Activated naive CD4-positive, alpha-beta T cell treated with anti-CD3 and anti-CD28 coated beads for 36 hours (primary cell): ENCODE measurements at places on chromosomes 2 and 18.

GRCh38 chr2:197869041-197869440 lies 64.6 kb downstream of the PLCL1 start:
- DNase-seq: no peak

DNA sequence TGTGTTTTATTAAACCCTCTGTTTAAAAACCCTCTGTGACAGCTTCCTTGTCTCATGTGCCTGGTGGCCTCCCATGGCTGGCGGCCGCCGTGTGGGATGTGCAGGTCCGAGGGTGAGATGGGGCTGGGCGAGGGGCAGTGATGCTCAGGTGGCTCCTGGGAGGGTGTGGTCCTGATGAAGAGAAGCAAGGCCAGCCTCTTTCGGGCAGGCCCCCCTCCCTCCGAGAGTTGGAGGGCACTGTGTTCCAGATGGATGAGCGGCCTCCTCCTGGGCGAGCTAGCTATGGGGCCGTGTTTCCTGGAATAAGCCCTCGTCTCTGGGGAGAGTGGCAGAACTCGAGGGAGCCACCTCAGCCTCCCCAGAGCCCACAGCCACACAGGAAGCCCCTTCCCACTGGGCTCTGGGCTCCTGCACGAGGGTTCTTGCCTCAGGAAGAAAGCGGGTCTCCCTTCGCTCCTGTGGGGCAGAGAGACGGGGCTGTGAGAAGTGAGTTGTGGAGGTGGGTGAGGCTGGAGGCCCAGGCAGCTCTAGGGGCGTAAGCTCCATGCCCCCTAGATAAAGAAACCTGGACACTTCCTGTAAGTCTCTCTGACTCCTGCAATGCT lies 72.1 kb downstream of the ASB1 start:
- DNase-seq: no peak

DNA sequence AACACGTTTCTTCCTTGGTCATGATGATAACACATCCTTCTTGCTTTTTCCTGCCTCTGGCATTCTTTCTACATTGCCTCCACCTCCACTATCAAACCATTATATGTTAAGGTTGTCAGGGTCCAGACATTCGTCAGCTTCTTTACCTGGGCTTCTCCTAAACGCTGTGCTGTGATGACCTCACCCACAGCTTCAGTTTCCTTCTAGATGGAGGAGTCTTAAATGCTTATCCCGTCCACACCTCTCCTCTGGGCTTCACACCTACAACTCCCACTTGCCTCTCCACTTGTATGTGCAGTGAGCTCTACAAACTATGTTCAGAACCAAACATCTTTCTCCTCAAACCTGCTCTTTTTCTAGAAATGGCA lies 666 bp upstream of the STAT1 start:
- DNase-seq: peak; percentile 60

DNA sequence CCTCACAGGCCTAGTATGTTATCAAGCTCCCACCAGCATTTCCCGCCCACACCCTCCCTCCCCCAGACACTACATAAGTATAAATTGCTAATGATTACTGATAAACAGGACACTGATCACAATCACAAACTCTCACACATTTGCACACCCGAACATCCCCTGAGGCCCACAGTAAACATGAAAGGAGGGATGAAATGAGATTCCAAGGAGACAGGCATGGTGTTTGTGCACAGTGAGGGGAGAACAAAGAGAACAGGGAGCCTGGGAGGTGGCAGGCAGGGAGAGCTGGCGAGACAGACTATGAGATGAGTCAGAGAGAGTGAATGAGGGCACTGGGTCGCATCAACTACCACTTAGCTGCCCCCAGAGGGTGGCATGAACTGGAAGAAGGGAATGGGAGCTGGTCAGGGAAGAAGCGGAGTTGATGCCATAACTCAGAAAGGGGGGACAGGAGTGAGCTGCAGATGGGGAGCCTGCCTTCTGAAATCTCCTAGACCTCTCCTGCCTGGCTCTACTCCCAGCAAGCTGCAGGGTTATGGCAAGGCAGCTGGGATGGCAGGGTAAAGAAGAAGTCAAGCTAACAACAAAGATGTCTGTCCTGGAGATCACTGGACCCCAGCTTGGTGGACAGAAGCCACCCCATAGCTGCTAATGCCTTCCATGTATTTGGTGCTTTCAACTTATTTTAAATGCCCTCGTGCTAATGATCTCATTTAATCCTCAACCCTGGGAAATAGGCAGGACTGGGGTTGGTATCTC lies 5.1 kb downstream of the KIF3C start:
- DNase-seq: no peak

DNA sequence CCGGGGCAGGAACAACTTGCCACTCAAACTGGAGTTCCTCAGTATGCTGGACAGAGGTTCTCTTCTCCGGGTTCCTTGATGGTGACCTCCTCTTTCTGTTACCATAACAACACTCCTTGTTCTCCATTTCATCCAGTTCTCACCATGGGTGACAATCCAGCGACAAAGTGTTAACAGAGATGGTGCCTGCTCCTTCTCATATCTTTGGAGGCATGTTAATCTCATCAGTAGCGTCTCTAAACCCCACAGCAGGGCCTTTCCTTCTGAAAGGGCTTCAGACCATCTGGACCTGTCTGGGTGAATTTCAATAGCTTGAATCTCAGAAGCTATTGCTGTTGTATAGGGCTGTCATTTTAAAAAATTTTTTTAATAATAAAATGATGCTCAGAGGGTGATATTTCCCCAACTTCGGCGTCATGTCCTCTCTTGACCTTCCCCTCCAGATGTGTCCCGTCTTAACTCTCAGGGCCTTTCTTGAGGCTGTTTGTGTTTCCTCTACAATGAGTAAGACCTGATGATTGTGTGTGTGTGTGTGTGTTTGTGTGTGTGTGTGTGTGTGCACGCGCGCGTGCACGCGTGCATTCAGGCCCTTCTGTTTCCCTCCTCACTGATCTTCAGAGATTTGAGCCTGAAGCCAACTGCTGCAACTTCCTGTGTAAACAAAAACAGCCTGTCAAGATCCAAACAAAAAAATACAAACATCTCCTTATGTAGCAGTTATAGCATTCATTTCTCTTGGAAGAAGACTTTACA lies 24.3 kb upstream of the CETN1 start:
- DNase-seq: no peak

- DNase-seq: no peak
Measured at GRCh38 chr2:178111743-178112142, 494 bp upstream of the RBM45 start.

- no peak for DNase-seq
Measured at GRCh38 chr2:191916826-191917225, 69.9 kb upstream of the CAVIN2 start.

GRCh38 chr2:234111523-234111922 lies 61.0 kb downstream of the SPP2 start:
- no peak for DNase-seq

DNA sequence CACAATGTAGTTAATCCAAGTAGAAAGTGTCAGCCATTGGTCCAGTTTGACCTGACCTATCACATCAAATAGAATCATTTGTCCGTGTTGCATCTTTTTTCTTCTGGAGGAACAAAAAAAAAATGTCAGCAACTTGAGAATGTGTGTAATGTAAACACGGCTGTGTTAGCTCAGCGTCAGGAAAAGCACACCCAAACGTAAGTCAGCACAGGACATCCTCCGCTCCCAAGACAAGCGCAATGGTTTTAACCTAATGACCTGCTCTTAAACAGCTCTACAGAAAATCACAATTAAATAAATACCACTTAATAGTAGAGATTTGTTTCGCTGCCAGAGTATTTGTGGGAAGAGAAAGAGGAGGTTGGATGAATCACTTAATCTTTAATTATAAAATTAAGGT lies 59.4 kb downstream of the OSR1 start:
- no peak for DNase-seq

- DNase-seq: no peak
Measured at GRCh38 chr18:25299426-25300300, 52.3 kb downstream of the ZNF521 start.

- no peak for DNase-seq
Measured at GRCh38 chr2:72051971-72052505, 95.6 kb downstream of the CYP26B1 start.

- DNase-seq: peak; percentile 71
Measured at GRCh38 chr2:73290049-73290839, 3.1 kb downstream of the EGR4 start.

DNA sequence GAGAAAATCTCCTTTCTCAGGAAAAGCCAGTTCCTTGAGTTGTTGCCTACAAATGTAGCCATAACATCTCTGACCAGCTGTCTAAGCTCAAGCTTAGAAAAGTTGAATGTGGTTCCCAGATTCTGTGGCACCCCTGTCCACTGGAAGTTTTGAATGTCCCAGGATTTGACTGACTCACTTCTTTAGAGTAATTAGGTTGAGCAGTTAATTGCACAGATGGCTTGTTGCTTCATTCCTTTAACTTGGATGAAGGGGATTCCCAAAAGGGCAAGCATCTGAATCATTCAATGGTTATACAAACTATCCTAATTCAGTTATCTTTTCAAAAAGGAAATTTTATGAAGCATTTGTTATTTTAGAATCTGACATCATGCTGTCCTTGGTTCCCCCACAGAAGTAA lies 374.7 kb downstream of the LNPK start:
- no peak for DNase-seq

DNA sequence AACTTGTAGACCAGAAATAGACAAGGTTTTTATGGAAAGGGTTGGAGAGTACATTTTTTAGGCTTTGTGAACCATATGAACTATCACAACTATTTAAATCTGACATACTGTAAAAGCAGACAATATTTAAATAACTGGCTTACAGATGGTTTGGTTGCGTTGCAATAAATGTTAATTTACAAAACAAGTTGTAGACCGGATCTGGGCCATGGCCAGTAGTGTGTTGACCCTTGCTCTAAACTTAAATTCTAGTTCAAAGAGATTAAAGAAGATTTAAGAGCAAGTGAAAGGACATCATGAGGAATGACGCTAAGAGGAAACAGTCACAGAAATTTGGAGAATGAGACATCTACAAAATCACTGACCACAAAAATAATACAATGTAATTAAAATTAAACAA lies 652.7 kb downstream of the DCDC2C start:
- no peak for DNase-seq

DNA sequence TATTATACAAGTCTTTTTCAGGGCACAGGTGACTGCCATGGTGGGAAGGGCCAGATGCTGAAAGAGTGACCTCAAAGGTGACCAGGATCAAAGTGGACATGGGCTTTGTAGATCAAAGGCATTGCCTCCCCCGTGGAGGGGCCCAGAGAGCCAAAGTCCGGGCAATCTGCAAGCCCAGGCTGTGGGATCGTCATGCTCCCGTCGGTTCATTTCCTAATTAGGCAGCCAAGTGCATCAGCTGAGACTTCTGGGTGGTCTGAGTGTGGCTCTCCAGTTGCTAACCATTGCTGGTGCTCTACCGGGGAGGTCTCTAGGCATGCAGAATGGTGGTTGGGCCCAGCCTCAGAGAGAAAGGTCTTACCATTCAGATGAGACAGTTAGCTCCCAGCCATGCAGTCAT lies 61.6 kb downstream of the TRIB2 start:
- no peak for DNase-seq

GRCh38 chr18:69557282-69557681 lies 156.6 kb downstream of the DOK6 start:
- DNase-seq: no peak

DNA sequence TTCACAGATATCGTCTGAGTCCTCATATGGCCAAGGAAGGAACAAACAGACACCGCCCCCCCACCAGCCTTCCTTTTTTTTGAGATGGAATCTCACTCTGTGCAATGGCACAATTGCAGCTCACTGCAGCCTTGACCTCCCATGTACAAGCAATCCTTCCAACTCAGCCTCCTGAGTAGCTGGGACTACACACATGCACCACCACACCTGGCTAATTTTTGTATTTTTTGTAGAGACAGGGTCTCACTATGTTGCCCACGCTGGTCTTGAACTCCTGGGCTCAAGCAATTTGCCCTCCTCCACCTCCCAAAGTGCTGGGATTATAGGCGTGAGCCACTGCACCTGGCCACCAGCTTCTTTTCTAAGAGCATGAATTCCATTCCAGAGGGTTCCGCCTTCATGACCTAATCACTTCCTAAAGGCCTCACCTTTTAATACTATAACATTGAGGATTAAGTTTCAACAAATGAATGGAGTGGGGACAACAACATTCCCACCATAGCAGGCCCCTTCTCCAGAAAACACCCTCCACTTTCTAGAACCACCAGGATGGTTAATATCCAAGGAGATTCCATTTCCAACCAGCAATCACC lies 2.2 kb upstream of the TMBIM1 start:
- DNase-seq: no peak

DNA sequence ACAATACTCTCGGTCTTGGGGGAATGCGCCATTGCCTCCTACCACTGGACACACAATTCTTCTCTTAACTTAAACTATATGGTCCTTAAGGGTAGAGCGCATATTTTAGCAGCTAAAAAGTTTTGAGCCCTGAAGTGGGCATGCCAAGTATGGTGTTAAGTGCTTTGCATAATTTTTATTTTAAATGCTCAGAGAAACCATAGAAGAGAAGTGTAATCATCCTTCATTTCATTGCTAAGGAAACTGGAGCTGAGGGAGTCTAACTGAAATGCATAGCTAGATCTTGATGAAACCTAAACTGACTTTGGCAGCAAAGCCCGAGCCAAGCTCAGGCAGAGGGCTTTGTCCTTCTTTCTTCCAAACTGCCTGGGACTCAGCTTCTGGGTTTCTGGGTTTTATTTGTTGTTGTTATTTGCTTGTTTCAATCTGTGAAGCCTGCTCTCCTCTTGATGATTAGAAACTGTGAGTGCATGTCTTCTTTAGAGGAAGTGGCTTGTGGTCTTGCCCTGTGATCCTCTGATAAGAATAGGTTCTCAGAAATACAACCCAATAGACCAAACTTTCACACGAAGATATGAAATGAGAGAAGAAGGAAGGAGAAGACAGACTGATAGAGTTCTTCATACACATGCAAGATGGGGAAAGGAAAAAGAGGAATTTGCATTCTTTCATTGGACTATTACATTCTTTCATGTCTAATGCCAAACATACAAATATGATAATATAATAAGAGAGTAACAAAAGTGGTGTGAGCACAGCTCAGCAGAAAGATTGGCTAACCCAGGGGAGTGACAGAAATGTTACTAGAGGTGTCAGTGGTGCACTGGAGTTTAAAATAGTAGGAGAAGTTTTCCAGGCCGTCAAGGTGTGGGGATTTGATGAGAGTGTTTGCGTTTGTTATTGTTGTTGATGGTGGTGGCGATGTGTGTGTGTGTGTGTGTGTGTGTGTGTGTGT lies 7.5 kb upstream of the RNF144A start:
- peak; percentile 64 for DNase-seq

GRCh38 chr2:212361174-212361756 lies 177.3 kb downstream of the ERBB4 start:
- no peak for DNase-seq

DNA sequence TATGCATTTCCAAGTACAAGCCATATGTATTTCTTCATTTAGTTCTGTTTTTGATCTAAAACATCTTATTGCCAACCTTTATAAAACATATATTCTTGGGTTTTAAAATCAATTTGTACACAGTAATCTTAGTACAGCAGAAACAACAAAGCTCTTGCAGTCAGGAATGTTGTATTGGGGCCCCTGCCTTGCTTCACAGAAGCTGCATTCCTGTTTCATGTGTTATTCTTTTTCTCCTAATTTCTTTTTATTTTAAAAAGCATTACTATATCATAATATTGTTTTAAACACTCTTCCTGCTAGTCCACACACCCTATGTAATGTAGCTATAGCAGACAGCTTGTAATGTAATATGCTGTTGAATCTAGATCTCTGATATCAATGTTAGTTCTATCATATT lies 24.0 kb downstream of the SERPINB7 start:
- no peak for DNase-seq

- DNase-seq: no peak
Measured at GRCh38 chr2:88597168-88597567, 30.1 kb downstream of the EIF2AK3 start.
